Prostate gland (tissue), 2 donors: ENCODE measurements at places on chromosomes 6 and 20. TPM values are rescaled to one million over a fixed set of nuclear protein-coding genes. Genes with fewer than 3 reads are reported as not detected.

- no peak overlapping the region for H3K27ac ChIP-seq
- no peaks in the 10 kb centered on the region for H3K27me3 ChIP-seq
- H3K4me3 ChIP-seq, result no peak overlapping the region
These were observed 380.5 kb downstream of the TFAP2B start for GRCh38 chr6:51199105-51199552.

DNA sequence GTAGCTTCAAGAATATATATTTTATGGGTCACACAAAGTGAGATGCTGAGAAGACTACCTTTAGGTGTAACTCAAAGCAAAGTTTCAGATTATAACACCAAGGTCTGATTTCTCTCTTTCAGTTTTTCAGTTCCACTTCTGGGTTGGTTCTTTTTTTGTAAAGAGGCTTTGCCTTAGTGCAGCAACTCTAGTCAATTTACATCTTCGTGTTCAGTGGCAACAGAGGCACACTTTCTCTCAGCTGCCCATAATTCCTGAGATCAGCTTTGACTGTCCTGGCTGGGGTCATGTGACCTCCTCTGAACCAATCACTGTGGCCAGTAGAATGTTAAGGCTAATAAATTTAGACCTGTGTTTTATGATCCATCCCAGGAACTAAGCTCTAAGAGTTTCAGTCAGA lies 120.2 kb downstream of the TINAG start:
- no peaks in the 10 kb centered on the region for H3K27me3 ChIP-seq
- H3K4me3 ChIP-seq, result no peak overlapping the region
- DNase-seq, result no peak
- no peaks in the 10 kb centered on the region for H3K36me3 ChIP-seq
- H3K27ac ChIP-seq, result no peak overlapping the region
- no peaks in the 10 kb centered on the region for H3K4me1 ChIP-seq

- no peak overlapping the region for H3K4me3 ChIP-seq
- DNase-seq, result no peak
- H3K4me1 ChIP-seq, result no peaks in the 10 kb centered on the region
- no peaks in the 10 kb centered on the region for H3K27me3 ChIP-seq
- H3K27ac ChIP-seq, result no peak overlapping the region
These were observed 102.8 kb downstream of the FYN start for GRCh38 chr6:111770263-111771093.

GRCh38 chr6:36610041-36610955 lies 16.1 kb downstream of the SRSF3 start:
- no peaks in the 10 kb centered on the region for H3K4me1 ChIP-seq
- H3K4me3 ChIP-seq, result no peak overlapping the region
- H3K27me3 ChIP-seq, result no peaks in the 10 kb centered on the region
- DNase-seq, result no peak
- H3K27ac ChIP-seq, result no peak overlapping the region

- H3K4me3 ChIP-seq, result no peak overlapping the region
- no peak for DNase-seq
- no peak overlapping the region for H3K27ac ChIP-seq
- H3K4me1 ChIP-seq, result no peaks in the 10 kb centered on the region
These were observed 19.8 kb downstream of the MTFR2 start for GRCh38 chr6:136230219-136230853.

CPNE5 gene
- 3.9 TPM for total RNA-seq

HSPA1L gene
- 1.5 TPM for total RNA-seq

PARD6B gene
- 14.4 TPM for total RNA-seq

- no peaks in the 10 kb centered on the region for H3K27me3 ChIP-seq
- no peak overlapping the region for H3K27ac ChIP-seq
- H3K36me3 ChIP-seq, result peaks cover 5% of the 10 kb centered on the region
- DNase-seq, result no peak
These were observed 43.9 kb upstream of the MDFI start for GRCh38 chr6:41594326-41594725.

DNA sequence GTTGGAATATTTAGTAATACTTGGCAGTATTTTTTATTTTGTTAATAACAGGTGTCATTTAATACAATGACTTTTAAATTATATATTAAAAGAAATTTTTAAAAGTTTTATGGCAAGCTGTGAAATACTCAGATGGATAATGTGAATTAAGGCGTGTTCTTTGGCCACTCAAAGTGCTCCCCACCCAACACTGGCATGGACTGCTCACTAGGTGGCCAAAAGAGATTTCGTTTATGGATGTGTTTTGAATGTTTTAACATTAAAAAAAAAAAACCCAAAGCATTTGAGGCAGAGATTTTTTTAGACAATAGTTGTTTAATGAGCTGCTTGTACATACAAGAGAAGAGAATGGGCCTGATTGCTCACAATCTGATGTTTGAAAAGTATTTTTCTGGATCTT lies 86.5 kb downstream of the QKI start:
- no peaks in the 10 kb centered on the region for H3K4me1 ChIP-seq
- no peaks in the 10 kb centered on the region for H3K27me3 ChIP-seq
- no peak overlapping the region for H3K27ac ChIP-seq
- no peak for DNase-seq
- H3K36me3 ChIP-seq, result no peaks in the 10 kb centered on the region

SIGLEC1 gene
- total RNA-seq, result 0.32 TPM

HLA-DPB1 gene
- total RNA-seq, result 51.6 TPM

DNA sequence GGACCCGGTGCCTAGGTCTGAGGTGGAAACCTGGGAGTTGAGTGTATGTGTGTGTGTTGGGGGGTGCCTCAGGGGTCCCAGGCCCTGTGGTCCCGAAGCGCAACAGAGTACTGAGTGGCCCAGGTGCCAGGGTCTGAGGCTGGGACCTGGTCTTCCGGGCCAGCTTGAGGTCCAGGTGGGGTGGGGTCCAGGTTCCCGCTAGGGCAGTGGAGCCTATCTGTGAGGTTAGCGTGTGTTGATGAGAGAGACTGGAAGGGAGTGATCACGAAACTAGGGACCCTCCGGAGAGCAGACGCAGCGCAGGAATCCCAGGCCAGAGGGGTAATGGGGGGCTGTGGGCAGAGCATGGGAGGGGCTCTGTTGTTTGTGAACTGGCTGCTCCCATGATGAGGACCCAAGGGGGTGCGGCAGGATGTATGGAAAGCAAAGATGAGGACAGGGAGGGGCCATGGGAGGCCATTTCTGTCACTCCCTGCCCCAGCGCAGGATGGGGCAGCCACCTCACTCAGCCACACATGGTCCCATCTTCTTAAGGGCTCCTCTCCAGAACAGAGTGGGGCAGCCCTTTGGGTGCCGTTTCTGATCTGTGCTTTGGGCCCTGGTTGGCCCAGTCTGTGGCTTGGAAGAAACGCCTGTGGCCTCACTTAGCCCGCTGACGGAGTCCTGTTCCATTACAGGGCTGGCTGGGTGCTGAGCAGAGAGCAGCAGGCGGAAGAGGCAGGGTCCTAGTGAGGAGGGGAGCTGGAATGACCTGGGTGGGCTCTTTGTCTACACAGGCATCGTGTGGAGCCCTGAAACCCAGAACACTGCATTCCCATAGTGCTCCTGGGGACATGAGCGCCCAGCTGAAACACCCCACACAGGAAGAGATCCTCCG lies 872 bp downstream of the HSPA12B start:
- H3K4me1 ChIP-seq, result no peaks in the 10 kb centered on the region
- H3K4me3 ChIP-seq, result peak overlapping the region; percentile 5
- no peak for DNase-seq
- no peak overlapping the region for H3K27ac ChIP-seq
- H3K27me3 ChIP-seq, result no peaks in the 10 kb centered on the region

GRCh38 chr20:47535088-47535487 lies 33.4 kb downstream of the NCOA3 start:
- H3K4me1 ChIP-seq, result no peaks in the 10 kb centered on the region
- H3K27ac ChIP-seq, result no peak overlapping the region
- DNase-seq, result no peak
- no peak overlapping the region for H3K4me3 ChIP-seq
- no peaks in the 10 kb centered on the region for H3K36me3 ChIP-seq
- H3K27me3 ChIP-seq, result no peaks in the 10 kb centered on the region

DNA sequence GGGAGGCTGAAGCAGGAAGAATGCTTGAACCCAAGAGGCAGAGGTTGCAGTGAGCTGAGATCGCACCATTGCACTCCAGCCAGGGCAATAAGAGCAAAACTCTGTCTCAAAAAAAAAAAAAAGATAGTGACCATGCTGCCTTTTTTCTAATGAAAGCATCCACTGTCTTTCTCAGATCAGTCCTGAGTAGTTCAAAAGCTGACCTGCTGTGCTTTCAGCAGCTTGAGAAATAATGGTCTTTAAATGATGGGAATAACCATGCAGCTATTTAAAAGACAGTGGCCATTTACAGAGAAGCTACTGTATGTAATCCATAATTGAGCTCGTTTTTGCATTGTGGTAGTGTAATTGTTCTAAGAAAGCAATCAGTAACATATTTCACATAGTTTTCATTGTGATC lies 36.1 kb downstream of the DSTN start:
- no peaks in the 10 kb centered on the region for H3K27me3 ChIP-seq
- DNase-seq, result no peak
- H3K4me1 ChIP-seq, result peaks cover 13% of the 10 kb centered on the region
- peak overlapping the region; percentile 61 for H3K27ac ChIP-seq
- peaks cover 5% of the 10 kb centered on the region for H3K36me3 ChIP-seq
- H3K4me3 ChIP-seq, result no peak overlapping the region

CCM2L gene
- total RNA-seq, result 5.7 TPM

- H3K36me3 ChIP-seq, result no peaks in the 10 kb centered on the region
- H3K27me3 ChIP-seq, result no peaks in the 10 kb centered on the region
- DNase-seq, result no peak
- no peak overlapping the region for H3K4me3 ChIP-seq
- no peak overlapping the region for H3K27ac ChIP-seq
These were observed 44.9 kb upstream of the SCML4 start for GRCh38 chr6:107868867-107869611.

ADGRB3 gene
- total RNA-seq, result 0.59 TPM

ZSCAN16 gene
- 5.3 TPM for total RNA-seq

DNA sequence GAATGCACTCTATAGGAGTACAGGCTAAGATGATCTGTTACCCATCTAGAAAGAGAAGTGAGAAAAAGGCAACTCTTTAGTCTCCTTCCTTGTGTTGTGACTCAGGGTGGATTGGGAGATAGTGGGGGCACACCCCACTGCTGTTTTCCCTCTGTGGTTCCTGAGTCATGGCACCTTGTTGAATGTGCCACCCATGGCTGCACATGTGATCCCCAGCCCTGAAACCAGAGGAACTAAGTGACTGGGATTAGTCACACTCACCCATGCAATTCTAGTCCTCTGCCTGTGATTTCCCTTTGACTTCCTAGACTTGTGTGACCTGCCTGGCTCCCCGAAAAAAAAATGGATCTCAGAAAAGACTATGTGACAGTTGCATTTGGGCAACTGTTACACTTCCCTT lies 48.6 kb upstream of the HTR1B start:
- H3K27me3 ChIP-seq, result no peaks in the 10 kb centered on the region
- no peak for DNase-seq
- no peak overlapping the region for H3K4me3 ChIP-seq
- H3K36me3 ChIP-seq, result no peaks in the 10 kb centered on the region

DNA sequence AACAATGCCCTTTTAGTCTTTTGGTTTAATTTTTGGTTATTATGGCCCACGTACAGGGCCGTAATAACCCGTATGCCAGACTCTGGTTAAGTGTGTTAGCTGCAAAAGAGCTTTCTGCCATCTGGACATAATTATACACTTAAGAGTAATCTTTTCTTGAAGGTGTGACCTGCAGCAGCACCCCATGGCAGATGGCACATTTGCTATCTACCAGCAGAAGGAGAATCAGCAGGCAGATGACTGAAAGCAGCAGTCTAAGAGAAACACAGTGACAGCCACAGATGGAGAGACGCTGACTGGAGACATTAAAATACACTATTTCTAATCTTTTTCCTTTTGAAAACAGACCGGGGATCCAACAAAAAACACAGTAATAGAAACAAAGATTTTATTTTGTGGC lies 18.7 kb downstream of the ASF1A start:
- no peaks in the 10 kb centered on the region for H3K36me3 ChIP-seq
- no peak for DNase-seq
- no peaks in the 10 kb centered on the region for H3K4me1 ChIP-seq
- H3K27me3 ChIP-seq, result no peaks in the 10 kb centered on the region
- H3K4me3 ChIP-seq, result no peak overlapping the region
- no peak overlapping the region for H3K27ac ChIP-seq

DNA sequence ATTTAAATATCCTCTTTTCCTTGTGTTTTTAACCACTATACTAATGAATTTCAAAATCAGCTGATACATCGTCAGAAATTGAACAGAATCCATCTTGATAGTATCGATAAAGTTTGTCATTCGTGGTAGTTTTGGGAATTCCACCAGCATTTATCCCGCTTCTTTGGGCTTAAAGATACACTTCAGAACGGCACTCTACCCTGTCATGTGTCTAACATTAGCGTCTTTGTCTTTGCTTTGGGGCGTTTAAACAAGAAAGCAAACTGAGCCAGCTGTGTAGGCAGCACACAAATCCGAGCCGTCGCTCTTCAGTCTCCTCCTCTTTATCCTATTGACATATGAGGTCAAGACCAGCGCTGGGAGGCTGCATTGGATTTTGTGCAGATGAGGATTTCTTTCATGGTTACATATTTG lies 27.5 kb upstream of the NHSL1 start:
- H3K27me3 ChIP-seq, result no peaks in the 10 kb centered on the region
- DNase-seq, result no peak
- no peaks in the 10 kb centered on the region for H3K4me1 ChIP-seq
- H3K27ac ChIP-seq, result no peak overlapping the region
- no peak overlapping the region for H3K4me3 ChIP-seq

DNA sequence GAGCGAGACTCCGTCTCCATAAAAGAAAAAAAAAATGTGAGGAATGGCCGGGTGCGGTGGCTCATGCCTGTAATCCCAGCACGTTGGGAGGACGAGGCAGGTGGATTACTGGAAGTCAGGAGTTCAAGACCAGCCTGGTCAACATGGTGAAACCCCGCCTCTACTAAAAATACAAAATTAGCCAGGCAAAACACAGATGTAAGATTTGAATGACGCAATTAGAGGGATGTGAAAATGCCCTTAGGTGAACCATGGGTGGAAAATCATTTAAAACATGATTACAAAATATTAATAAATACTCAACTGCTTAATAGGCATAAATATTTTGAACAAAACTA lies 20.9 kb downstream of the COL9A3 start:
- H3K27me3 ChIP-seq, result no peaks in the 10 kb centered on the region
- no peaks in the 10 kb centered on the region for H3K4me1 ChIP-seq
- no peak overlapping the region for H3K27ac ChIP-seq
- H3K4me3 ChIP-seq, result no peak overlapping the region
- no peak for DNase-seq

TFAP2B gene
- total RNA-seq, result not detected

TREML2 gene
- total RNA-seq, result 0.17 TPM

GRCh38 chr6:105626295-105627158 lies 223.6 kb upstream of the PREP start:
- no peaks in the 10 kb centered on the region for H3K36me3 ChIP-seq
- no peak overlapping the region for H3K27ac ChIP-seq
- no peak for DNase-seq
- no peak overlapping the region for H3K4me3 ChIP-seq
- H3K4me1 ChIP-seq, result no peaks in the 10 kb centered on the region

DNA sequence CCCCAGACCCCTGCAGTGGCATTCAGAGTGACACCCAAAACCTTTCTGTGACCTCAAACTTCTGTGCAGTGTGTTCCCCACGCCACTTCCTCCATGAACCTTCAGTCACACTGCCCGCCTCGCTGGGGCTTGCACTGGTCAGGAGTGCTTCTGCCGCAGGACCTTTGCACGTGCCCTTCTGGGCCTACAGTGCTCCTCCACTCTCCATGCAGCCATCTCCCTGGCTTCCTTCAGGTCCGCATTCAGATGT lies 27.1 kb downstream of the SYNJ2 start:
- no peak overlapping the region for H3K27ac ChIP-seq
- no peaks in the 10 kb centered on the region for H3K27me3 ChIP-seq
- no peak overlapping the region for H3K4me3 ChIP-seq
- peaks cover 9% of the 10 kb centered on the region for H3K4me1 ChIP-seq
- DNase-seq, result no peak
- no peaks in the 10 kb centered on the region for H3K36me3 ChIP-seq

GRCh38 chr6:108732091-108732870 lies 115.9 kb upstream of the ARMC2 start:
- DNase-seq, result no peak
- no peaks in the 10 kb centered on the region for H3K36me3 ChIP-seq
- no peaks in the 10 kb centered on the region for H3K27me3 ChIP-seq
- H3K4me3 ChIP-seq, result no peak overlapping the region
- no peak overlapping the region for H3K27ac ChIP-seq
